Articular chondrocyte of knee joint (primary cell): ENCODE measurements at places on chromosomes 7 and 10. TPM values are rescaled to one million over a fixed set of nuclear protein-coding genes. Genes with fewer than 3 reads are reported as not detected.

CCAR1 gene
- 43.9 and 54.8 TPM in 2 replicates for total RNA-seq

TMEM229A gene
- total RNA-seq, result not detected in 2 replicates

GPR85 gene
- total RNA-seq, result 0.54 and 0.65 TPM in 2 replicates

SDHAF3 gene
- total RNA-seq, result 8.2 and 10.3 TPM in 2 replicates

UTF1 gene
- total RNA-seq, result not detected in 2 replicates

SEMA3C gene
- total RNA-seq, result 669 and 957 TPM in 2 replicates

UNCX gene
- not detected in 2 replicates for total RNA-seq

FAM131B gene
- total RNA-seq, result 0.39 and 0.54 TPM in 2 replicates

PTPRE gene
- 17.4 and 30.7 TPM in 2 replicates for total RNA-seq

EGR2 gene
- total RNA-seq, result 0.13 and 0.86 TPM in 2 replicates

NAT16 gene
- total RNA-seq, result 0.11 TPM in 1 of 2 replicates, not detected in the other

CFAP58 gene
- total RNA-seq, result 0.86 and 2.0 TPM in 2 replicates

TUBAL3 gene
- total RNA-seq, result not detected in 2 replicates

KIF11 gene
- 18.4 and 26.5 TPM in 2 replicates for total RNA-seq

IGFBP3 gene
- 24,093 and 26,004 TPM in 2 replicates for total RNA-seq

CLRN3 gene
- not detected in 2 replicates for total RNA-seq

DKK1 gene
- total RNA-seq, result 17.5 and 90.9 TPM in 2 replicates

GPR15LG gene
- not detected in 2 replicates for total RNA-seq

PDK4 gene
- total RNA-seq, result 2.2 and 18.5 TPM in 2 replicates

VSTM2A gene
- not detected in 2 replicates for total RNA-seq

CYP2C8 gene
- not detected in 2 replicates for total RNA-seq

SPDYE1 gene
- not detected in 2 replicates for total RNA-seq

DENND2A gene
- 0.78 and 0.97 TPM in 2 replicates for total RNA-seq

LHFPL3 gene
- not detected in 2 replicates for total RNA-seq

NCF1 gene
- total RNA-seq, result not detected in 2 replicates

MSMB gene
- total RNA-seq, result not detected in 2 replicates

CPA4 gene
- 250 and 331 TPM in 2 replicates for total RNA-seq

NOLC1 gene
- total RNA-seq, result 23.9 and 26.4 TPM in 2 replicates

ACBD5 gene
- total RNA-seq, result 27.9 and 28.5 TPM in 2 replicates

IDI2 gene
- not detected in 2 replicates for total RNA-seq

SPDYE8 gene
- total RNA-seq, result not detected in 2 replicates

HOXA10 gene
- total RNA-seq, result 30.6 and 44.3 TPM in 2 replicates

CYP26C1 gene
- total RNA-seq, result 0.11 and 0.26 TPM in 2 replicates

CC2D2B gene
- total RNA-seq, result 0.13 and 0.65 TPM in 2 replicates

CALHM2 gene
- 81.3 and 91.3 TPM in 2 replicates for total RNA-seq

NKX2-3 gene
- not detected in 2 replicates for total RNA-seq

PROSER2 gene
- total RNA-seq, result 8.1 and 8.4 TPM in 2 replicates
